ENCODE measurements at places on chromosomes 4 and X.

DNA sequence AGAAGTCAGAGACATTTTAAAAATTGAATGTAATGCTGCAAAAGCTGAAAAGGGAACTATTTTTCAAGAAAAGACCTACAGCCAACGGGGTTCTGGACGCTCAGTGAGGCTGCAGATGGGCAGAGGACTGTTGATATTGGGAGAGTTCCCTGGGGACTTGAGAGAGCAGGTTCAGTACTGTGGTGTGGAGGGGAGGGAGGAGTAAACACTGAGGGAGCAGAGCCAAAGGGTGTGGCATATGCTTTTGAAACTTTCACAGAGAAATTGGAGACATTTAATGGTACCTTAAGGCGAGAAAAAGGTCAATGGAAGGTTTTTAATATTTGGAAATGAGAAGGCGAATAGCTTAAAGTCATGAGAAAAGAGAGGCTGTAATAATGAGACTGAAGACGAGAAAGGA, 62.2 kb upstream of the GPM6A start:
- no peak for DNase-seq

GRCh38 chr4:16413814-16414555, 187.7 kb upstream of the TAPT1 start:
- DNase-seq = no peak

DNA sequence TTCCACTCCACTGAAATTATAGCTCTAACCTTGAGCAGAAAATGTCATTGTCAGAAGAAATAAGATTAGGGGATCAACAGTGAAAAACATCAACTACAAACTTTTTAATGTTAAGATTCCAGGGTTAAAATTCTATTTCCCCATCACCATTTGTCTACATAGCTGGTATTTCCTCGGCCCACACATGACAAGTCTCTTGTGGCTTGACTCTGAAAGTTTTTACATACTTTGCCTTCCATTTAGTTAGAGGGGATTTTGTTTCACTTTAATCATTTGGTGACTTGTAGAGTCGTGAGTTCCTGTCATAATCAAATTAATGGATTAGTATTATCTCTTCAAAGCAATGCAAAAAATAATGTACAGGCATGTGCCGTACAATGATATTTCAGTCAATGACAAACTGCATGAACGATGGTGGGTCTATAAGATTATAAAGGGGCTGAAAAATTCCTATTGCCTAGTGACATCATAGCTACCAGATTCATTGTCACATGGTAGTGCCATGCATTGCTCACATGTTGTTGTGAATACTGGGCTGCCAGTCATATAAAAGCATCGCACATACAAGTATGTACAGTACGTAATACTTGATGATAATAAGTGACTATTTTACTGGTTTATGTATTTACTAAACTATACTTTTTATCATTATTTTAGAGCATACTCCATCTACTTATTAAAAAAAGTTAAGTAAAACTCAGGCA, 72.0 kb downstream of the ING2 start:
- DNase-seq = no peak

DNA sequence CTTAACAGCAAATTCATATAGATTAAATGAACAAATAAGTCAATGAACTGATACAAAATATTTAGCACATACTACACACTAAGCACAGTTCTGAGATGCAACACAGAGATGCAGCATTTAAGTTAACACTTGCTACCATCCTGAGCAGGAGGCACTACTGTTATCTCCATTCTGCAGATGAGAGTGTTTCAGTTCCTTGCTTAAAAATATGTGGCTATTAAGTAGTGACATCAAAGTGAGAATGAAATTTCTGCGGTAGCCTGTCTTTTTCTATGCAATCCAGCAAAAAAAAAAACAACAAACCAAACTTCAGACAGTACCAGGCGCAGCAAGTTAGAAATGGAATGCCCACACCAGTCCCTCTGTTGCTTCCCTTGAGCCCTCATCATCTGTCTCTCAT, 90.8 kb downstream of the SHISA3 start:
- no peak for DNase-seq

DNA sequence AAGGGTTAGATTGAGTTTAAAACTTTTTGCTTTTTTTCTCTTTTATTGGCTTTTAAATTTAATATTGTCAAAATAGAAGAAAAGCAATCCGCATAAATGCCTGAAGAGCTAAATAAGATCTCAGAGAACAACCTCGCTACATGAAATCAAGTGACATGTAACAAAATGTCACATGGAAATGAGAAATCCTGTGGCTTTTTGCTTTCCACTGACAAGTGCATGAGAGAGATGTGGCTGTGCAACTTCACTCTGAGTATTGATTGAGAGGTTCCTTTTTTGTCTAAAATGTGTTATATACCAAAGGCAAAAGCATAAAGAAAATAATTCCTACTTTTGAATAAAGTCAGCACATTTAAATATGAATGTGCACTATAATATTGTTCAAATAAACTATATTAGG, 263.5 kb downstream of the MAPK10 start:
- DNase-seq = no peak

DNA sequence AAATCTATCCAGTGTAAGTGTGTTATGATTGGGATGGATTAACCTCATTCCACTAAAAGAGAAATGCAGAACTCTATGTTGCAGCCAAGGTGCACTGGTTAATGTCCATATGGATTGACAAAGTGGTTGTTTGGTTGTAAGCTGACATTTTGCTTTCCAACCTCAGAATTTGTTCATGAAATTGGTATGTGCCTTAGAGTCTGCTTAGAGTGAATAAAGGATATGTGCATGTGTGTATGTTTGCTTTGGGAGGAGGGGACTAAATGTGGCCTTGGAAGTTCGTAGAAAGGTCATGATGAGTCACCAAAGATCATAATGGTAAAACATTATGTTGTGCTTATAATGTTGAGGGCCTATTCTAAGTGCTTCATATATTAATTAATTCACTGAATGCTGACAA, 44.1 kb upstream of the MBNL3 start:
- DNase-seq = no peak

- no peak for DNase-seq
Measured at GRCh38 chrX:13620207-13620606, 32.7 kb upstream of the TCEANC start.

All from NCI-H187 treated with DMSO at 0.1 percent for 48 hours (cell line).